Activated CD8-positive, alpha-beta memory T cell treated with anti-CD3 and anti-CD28 coated beads for 24 hours (primary cell): ENCODE measurements at places on chromosomes 3 and 15.

- DNase-seq: peak; percentile 55
These were observed 15.0 kb downstream of the RPLP1 start for GRCh38 chr15:69467636-69468035.

- no peak for DNase-seq
These were observed 23.6 kb downstream of the TLNRD1 start for GRCh38 chr15:81024265-81024872.

DNA sequence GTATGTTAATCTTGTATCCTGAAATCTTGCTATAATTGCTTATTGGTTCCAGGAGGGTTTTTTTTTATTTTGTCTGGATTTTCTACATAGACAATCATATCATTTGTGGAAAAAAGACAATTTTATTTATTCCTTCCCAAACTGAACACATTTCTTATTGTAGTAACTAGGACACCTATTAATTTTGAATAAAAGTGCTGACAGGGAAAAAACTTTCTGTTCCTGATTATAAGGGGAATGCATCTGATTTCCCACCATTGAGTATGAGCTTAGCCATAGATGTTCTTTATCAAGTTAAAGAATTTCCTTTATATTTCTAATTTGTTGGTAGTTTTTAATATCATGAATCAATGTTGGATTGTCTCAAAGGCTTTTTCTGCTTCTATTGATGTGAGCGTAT is 460.7 kb upstream of the CNTN3 start:
- no peak for DNase-seq

- no peak for DNase-seq
These were observed 118.8 kb upstream of the AZI2 start for GRCh38 chr3:28467414-28467813.

DNA sequence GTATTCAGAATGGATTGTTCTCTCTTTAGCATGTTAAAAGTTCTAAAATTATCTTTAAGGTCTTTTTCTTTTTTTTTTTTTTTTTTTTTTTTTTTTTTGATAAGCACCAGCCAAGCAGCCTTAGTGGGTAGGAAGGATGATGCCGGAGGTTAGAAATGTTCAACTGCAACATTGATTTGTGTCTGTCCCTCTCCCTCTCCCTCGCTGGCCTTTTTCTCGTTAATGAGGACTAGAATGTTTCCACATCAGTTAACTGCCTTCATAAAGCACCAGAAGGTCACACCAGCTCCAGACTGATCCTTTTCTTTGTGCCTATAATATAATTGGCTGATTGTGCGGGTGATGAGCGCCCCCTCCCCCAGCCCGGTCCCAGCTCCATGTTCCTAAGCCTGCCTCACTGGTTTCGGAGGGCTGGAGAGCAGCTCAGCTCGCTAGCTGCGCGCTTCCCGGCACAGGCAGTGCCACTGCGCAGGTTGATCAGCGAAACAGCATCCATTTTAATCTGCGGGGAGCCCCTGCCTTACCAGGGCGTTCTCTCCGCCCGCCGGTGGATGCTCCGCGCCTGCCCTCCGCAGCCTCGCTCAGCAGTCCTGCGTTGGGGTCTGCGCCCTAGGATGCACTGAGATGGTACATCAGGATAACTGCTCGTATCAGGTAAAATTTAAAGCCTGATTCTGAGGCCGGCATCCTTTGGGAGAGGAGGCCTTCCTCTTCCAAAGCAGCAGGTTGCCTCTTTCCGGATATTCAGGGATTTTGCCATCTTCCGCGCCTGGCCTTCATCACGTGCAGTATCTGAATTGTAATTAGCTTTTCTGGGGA is 148.9 kb upstream of the IL12A start:
- DNase-seq: no peak

GRCh38 chr3:157111518-157111917 is 48.4 kb downstream of the CCNL1 start:
- DNase-seq: no peak

DNA sequence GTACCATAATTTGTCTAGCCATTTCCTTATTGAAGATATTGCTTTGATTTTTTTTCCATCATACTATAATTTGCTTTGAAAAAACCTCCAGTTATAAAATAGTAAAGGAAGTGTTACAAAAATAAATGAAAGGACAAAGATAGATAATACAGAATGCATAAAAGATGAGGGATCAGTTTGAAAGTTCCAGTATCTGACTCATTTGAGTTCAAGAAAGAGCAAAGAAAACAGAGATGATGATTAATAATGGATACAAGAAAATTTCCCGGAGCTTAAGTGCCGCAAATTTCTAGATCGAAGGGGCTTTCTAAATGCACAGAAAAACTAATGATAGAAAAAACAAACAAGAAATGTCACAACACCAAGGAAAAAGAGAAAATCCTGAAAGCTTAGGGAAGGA is 4.3 kb downstream of the WDR48 start:
- no peak for DNase-seq

DNA sequence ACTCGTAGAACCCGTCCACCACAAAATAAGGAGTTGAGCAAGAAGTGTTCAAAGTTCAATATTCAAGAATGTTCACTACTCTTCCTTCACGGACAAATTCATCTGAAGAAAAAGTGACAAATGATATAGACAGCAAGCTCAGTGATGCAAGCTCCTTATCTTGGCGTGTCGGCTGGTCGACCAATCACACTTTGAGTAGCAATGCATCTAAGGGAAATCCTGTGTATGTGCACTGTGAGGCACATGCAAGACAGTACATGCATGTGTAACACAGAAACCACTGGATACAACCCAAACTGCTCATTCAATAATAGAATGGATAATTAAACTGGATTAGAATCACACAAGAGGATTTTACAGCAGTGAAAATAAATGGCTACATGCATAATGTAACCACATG is 64.4 kb upstream of the CSPG5 start:
- no peak for DNase-seq

DNA sequence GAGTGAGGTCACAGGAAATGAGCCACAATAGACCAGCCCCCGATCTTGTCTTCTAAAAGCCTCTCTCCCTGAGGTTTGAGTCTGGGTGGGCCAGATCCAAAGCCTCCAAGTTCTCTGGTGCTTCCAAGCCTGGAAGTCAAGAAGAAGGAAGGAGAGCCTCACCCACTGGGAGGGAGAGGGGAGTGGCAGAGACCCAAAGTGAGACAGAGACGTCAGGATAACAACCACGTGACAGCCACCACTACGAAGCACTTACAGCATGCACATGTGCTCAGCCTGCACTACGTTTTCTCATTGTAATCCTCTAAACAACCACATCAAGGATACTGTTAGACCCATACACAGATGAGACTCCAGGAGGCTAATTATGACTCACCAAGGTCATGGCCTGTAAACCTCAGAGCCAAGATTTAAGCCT is 197.3 kb upstream of the LINGO1 start:
- DNase-seq: no peak

DNA sequence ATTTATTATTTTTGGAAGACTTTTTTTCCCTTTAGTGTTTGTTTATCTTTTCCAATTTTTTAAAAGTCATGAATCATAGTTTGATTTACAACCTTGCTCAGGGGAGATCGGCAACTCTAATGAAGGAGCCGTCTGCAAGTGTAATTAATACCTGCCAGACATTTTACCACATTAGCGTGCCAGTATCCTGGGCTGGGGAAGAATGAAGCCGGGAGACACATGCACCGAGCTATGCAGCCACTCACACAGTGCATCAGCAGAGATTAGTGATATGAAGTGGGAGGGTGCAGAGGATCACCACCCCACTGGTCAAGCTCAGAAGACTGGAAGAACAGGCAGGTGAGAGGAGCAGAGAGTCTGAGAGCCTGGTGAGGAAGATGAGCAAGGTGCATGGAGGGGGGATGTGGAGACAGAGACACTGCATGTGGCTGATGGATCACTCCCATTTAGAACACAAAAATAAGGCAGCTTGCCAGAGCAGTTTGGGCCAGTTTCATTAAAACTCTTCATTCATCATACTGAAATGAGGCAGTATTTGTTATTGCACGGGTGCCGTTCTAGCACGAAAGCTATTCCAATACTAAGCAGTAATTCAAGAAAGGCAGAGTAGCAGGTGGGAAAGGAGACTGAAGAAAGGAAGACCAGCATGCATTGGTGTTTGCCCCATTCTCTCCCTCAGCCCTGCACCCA is 821.6 kb downstream of the TUSC7 start:
- DNase-seq: no peak

DNA sequence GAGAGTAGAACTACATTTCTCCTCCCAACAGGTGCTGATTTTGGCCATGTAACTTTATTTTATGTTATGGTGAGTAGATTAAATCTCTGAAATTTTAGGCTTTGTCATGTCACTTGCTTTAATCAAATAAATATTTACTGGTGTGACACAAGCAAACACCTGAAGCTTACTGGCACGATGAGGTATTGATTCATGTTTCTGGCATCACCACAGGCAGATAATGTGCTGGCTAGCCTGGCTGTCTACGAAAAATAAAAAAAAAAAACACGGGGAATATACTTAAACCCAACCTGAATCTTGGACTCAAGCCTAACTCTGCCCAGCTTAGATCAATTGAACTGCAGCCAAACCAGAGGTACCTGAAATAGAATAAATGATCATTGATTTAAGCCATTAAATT is 65.6 kb upstream of the CADM2 start:
- DNase-seq: no peak

DNA sequence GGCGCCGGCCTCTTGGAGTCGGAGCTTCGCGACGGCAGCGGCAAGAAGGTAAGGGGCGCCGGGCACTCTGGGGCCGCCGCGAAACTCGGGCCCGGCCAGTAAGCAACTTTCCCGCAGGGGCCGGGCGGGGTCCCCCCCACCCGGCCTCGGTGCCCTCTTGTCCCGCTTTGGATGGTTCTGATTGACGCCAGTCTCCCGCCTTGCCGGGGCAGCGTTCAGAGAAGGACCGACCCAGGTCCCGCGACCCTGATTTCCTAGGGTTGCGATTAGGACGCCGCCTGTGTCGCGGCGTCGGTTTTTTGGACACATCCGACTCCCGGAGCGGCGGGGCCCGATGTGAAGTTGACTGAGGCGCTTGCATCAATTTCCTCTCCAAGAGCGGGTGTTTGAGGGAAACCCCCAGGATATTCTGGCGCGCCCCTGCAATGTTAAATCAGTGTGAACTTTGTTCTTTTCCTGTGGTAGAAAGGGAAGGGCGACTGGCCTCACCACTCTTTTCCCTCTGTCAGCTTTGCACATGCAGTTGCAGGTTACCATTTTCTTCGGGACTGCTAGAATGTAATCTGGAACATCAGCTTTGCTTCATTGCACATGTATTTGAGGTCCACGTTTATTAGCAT is 755 bp downstream of the PDE8A start:
- DNase-seq: peak; percentile 76

GRCh38 chr15:60076582-60077276 is 72.6 kb downstream of the FOXB1 start:
- DNase-seq: no peak

DNA sequence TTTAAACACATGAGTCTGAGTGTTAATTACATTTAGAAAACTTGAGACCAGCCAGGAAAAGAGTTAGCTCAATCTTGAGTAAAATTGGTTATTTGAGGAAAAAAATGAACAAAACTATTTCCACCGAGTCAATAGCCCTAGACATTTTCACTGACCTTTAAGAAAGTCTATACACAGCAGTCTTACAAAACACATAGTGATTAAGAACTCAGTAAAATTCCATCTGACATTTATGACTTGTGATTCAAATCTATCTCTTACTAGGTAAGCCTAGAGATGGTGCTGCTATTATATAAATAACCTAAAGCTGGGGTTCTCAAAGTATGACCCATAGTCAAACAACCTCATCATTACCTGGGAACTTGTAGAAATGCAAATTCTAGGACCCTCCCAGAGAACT is 109.1 kb upstream of the COL8A1 start:
- DNase-seq: no peak

- DNase-seq: no peak
These were observed 140.6 kb upstream of the TMCO5A start for GRCh38 chr15:37793851-37794250.

GRCh38 chr3:107953722-107954121 is 137.1 kb downstream of the CD47 start:
- no peak for DNase-seq

GRCh38 chr3:59081071-59081470 is 31.2 kb upstream of the CFAP20DC start:
- no peak for DNase-seq

DNA sequence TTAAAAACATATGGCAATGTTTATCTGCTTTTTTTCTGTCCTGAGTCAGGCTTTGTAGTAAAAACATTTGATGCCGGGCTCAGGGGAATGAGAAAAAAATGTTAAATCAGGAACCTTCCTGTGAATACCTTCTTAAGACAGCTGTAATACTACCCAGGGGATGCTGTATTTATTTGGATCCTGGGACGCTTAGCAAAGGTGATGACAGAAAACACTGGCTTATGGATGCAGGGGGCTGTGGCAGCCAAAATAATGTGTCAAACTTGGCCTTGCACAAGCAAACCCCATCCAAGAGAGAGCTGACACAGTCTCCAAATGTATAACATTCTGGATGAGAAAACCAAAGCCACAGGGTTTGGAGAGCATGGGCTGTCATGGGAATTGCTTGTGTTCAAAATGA is 438.2 kb upstream of the PROK2 start:
- peak; percentile 13 for DNase-seq

DNA sequence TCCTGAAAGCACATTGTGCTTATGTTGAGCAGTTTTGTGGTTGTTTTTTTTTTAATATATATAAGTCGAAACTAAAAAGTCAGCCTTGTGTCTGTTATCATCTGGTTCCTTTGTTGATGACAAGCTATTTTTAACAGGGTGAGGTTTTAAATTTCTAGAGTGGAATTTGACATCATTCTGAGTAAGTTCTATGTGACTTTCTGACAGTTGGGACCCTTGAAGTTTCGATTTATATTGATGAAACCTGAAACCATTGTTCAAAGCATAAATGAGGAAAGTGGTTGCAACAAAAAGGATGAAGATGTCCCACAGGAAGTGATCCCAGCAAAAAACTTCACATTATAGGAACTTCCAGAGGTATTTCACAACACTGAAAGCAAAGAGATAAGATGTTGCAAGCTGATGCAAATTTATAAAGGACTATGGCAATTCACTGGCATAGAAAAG is 94.0 kb downstream of the CYP19A1 start:
- no peak for DNase-seq

DNA sequence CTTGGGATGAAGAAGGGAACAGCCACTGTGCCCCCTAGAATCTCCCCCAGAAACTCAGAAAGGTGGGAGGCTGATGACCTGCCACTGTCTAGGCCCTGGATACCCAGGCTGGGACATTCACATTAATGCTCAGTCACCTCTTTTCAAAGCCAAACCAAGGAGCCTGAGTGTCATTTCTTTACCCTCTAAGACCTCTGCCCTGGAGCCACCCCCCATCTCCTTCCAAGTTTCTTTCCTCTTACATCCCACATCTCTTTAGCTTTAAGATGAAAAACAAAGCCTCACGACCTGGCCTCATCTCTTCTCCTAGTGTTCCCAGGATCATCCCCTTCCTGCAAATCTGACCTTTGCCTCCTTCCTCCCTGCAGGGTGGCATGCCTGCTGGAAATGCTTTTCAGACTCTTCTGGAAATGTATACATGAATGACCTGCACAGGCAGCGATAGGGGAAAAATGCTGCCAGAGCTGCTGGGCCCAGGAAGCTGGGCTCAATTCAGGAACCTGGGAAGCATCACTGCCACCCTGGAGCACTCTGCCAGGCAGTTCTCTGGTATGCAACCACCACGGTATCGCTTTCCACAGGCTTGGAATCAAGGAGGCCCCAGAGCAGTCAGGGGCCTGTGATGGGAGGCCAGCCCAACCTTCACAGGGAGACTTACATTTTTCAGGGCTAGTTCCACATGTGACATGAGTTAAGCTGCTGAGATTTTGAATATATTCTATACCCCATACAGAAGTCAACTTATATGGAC is 67.6 kb downstream of the DAPK2 start:
- DNase-seq: peak; percentile 28
